ENCODE measurements at places on chromosomes 3 and 15.

GRCh38 chr15:75577401-75578172 is 1.5 kb downstream of the PTPN9 start:
- no peak for DNase-seq

- DNase-seq, result no peak
Observed at GRCh38 chr3:161957467-161957866, 460.9 kb downstream of the OTOL1 start.

- no peak for DNase-seq
Observed at GRCh38 chr3:130342821-130343661, 2.4 kb upstream of the COL6A5 start.

DNA sequence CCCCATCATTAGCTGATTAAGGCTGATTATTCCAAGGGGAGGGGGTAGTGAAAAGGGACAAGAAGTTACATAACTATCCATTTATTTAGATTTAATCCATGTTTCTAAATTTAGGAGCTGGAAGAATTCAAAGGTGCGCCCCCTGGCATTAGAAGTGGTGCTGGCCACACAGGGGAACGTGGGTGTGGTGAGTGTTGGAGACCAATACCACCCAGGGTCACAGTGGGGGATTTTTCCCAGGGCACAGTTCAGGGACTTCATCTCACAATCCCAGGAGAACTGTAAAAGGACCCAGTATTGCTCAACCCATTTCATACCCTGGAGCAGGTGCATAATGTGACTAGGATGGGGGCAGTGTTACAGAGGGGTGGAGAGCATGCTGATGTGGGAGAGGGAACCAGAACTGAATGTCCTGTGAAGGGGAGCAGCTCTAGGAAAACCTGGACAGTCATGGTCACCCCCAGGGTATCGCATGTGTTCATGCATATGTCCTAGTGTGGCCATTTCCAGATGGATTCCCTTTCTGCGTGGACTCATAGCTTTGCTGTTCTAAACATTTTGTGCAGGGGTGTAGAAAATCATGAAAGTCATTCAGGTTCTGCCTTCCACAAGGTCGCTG is 110.3 kb downstream of the LSM3 start:
- DNase-seq, result no peak

- no peak for DNase-seq
Observed at GRCh38 chr15:35466476-35466875, 79.5 kb downstream of the DPH6 start.

DNA sequence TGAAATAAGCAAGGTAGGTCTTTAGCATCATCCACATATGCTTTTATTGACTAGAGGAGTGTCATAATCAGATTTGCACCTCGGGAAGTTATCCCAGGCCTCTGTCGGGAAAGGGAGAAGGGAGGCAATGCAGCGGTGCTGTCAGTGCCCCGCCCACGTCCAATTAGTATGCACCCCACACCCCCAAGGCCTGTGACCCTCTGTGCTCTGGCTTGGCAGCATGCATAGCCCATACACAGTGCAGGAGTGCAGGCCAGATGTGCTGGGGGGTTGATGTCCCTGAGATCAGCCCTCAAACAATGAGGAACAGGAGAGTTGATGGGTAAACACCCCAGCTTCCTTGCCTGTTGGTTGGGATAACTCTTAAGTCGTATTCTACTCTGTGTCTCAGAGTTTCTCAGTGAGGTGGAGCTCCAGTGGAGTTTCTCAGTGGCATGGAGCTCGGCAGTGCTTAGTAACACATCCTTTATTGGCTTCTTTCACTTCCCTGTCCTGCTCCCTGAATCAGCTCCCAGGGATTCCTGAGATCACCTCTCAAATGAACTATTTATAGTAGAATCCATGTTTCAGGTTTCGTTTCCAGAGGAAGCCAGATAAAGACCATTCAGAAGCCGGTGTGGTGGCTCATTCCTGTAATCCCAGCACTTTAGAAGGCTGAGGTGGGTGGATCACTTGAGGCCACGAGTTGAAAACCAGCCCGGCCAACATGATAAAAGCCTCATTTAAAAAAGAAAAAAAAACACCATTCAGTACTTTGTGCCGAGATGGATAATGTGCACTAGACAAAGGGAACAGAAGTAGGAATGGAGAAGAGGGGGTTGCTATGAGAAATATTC is 26.7 kb upstream of the NDUFB4 start:
- no peak for DNase-seq

GRCh38 chr3:141530415-141530768 is 43.6 kb downstream of the RASA2 start:
- DNase-seq, result no peak

DNA sequence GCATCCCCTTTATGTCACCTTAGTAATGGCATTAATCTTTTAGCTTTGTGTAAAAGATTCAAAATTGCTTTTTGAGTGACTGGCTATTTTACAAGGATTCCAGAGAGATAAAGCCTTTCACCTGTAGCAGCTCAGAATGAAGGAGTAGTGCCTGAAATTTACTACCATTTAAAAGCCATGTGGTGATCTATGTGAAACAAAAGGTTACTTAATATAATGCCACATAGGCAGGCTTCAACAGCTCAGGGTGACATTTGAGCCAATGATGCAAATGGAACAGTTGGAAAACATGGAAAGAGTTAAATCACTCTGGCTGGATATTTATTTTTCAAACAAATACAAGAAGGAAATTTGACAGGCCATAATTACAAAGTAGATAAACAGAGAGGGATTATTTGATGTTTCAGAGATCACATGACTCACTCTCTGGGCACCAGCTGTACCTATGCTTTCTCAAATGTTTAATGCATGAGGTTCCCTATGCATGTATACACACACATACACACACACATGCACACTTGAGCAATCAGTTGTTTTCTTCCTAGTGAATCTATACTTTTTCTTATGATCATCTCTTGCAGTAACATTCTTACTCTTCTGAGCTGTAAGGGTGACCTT is 171.5 kb downstream of the ZMAT3 start:
- DNase-seq, result no peak

DNA sequence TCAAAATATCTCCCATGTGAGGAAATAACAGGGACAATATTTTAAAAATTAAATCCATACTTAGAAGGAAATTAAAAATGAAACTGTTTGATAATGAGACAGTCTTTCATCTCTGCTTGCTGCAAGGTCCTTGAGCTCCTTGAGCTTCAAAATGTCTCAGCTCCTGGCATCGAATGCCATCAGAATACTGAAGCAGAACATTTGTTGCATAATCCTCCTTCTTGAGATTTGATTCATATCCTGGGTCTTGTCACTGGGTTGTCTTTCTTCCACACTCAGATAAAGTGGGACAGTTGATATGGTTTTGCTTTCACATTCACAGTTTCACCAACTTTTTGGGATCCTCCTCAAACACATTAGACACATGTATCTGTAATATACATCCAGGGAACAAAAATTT is 27.8 kb downstream of the COL8A1 start:
- no peak for DNase-seq

GRCh38 chr15:82663186-82663600 is 16.0 kb upstream of the CPEB1 start:
- DNase-seq, result no peak

- no peak for DNase-seq
Observed at GRCh38 chr3:70857916-70858315, 545.5 kb upstream of the MDFIC2 start.

DNA sequence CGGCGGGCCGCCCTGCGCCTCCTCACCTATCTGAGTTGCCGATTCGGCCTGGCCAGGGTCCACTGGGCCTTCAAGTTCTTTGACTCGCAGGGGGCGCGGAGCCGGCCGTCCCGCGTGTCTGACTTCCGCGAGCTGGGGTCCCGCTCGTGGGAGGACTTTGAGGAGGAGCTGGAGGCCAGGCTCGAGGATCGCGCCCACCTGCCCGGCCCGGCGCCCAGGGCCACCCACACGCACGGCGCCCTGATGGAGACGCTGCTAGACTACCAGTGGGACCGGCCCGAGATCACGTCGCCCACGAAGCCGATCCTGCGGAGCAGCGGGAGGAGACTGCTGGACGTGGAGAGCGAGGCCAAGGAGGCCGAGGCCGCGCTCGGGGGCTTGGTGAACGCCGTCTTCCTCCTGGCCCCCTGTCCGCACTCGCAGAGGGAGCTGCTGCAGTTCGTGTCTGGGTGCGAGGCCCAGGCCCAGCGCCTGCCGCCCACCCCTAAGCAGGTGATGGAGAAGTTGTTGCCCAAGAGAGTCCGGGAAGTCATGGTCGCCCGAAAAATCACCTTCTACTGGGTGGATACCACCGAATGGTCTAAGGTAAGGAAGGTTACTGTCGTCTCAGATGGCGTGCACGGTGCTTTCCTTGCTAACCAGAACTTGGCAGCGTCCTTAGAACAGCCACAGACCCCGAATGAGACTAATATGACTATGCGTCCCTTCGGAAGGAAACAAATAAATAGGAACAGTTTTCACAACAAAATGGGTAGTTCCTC is 567 bp downstream of the TICRR start:
- no peak for DNase-seq

DNA sequence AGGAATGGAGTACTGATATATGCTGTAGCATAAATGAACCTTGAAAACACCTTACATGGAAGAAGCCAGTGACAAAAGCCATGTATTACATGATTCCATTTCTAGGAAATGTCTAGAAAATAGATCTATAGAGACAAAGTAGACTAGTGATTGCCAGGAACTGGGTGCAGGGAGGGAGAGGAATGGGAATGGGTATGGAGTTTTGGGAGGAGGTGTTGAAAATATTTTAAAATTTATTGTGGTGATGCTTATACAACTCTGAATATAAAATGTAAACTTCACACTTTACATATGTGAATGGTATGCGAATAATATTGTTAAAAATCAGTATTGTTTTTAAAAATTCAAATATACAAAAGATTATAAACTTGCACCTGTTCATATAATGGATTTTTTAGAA is 22.5 kb downstream of the ATP1B3 start:
- DNase-seq, result no peak

- DNase-seq, result no peak
Observed at GRCh38 chr3:183449791-183450190, 21.4 kb upstream of the MCF2L2 start.

DNA sequence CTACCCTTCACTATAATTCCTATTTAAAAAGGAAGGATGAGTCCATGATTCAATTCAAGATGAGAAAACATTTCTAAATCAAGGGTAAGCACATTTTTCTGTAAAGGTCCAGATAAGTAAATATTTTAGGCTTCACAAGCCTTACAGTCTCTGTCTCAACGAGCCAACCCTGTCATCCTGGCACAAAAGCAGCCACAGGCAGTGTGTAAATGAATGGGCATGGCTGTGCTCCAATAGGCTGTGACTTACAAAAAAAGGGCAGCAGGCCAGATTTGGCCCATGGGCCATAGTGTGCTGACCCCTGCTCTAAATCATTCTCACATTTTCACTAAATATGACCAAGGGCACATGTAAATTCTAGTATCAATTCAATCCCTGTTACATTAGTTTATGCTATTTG is 200.4 kb downstream of the WNT5A start:
- no peak for DNase-seq

GRCh38 chr3:180277041-180277440 is 240.3 kb upstream of the PEX5L start:
- no peak for DNase-seq

- no peak for DNase-seq
Observed at GRCh38 chr15:38768970-38769369, 204.4 kb upstream of the RASGRP1 start.

DNA sequence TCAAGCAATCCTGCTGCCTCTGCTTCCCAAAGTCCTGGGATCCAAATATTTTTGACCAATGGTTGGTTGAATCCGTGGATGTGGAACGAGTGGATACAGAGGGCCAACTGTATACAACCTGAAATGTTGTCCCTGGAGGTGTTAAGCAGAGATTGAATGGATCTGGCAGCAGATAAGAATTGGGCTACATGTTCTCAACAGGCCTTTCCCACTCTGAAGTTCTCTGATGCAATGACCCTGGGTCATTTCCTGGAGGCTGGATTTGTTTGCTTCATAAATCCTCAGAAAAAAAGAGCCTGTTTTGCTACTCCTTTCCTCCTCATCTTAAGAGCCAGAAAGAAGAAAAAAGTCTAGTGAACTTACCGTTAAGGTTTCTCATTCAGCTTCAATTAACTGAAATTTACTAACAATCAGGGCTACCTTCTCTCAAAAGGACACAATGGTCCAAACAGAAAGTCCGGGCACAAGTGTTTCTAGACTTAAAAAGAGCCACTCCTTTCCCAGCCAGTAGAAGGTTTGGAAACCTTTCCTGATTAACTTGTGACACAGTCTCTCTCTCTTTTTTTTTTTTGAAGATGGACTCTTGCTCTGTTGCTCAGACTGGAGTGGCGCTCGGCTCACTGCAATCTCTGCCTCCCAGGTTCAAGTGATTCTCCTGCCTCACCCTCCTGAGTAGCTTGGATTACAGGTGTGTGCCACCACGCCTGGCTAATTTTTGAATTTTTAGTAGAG is 6.5 kb downstream of the ARHGEF3 start:
- no peak for DNase-seq

DNA sequence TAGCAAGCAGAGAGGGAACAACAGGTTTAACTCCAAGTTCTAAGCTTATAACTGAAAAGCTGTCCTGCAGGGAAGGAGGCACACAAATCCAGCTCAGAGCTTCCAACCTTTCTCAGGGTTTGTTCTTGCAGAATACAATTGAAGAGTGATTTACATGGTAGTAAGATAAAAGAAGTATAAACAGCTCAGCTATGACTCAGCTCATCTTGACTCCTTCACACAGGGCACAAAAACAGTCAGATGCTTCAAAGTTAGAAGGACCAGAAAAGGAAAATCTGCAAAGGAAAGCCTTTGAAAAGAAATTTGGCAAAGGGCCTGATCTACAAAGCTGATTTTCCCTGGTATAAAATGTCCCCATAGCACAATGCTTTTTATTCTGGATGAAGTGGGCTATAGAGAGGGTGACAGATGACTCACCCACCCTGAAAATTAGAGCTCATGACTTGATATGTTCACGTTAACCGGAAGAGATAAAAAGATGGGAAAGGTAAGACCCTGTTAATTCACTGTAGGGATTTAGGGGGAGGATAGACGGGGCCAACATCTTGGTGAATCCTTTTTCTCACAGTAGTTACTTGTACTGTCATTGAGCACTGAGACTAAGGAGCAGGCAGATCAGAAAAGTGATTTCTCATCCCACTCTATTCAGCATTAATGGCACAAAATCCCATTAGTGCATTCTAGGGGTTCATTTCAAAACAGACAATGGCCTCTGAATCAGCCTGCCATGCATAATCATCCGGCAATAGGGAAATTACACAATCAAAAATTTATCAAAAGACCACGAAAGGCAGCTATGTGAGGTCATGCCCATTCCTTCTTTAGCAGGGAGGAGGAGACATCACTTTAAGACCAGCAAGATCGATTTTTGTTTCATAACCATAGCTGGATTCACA is 143.5 kb downstream of the GAP43 start:
- no peak for DNase-seq

DNA sequence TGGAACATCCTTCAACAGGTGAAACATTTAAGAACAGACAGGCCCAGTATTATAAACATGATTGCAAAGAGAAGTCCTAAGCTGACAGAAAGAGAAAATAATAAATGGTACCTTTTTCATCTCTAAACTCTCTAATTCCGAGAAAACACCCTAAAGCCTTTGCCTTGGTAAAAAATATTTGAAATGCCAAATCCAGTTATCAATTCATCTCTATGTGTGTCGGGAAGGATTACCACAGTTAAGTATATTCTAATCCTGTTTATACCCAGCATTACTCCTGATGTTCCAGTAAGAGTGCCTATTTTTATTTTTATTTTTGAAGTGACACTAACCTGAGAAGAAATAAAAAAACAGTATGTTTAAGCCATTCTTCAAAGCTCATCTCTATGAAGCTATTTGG is 219.3 kb upstream of the NANOGP8 start:
- DNase-seq, result no peak

- DNase-seq, result no peak
Observed at GRCh38 chr15:43361313-43361903, 9.4 kb downstream of the ZSCAN29 start.

- DNase-seq, result no peak
Observed at GRCh38 chr3:113086560-113087461, 96.0 kb downstream of the GTPBP8 start.
